ENCODE measurements at places on chromosomes 16 and 17.

GRCh38 chr17:62601471-62601870 is 26.0 kb upstream of the MRC2 start:
- peak; percentile 10 for DNase-seq

GRCh38 chr16:75252946-75253911 is 1.8 kb upstream of the BCAR1 start:
- DNase-seq = no peak

- DNase-seq = no peak
Observed at GRCh38 chr17:73838815-73839214, 194.6 kb upstream of the SDK2 start.

GRCh38 chr16:88449267-88449561 is 3.9 kb upstream of the ZFPM1 start:
- no peak for DNase-seq

- DNase-seq = no peak
Observed at GRCh38 chr17:73887739-73888138, 243.5 kb upstream of the SDK2 start.

DNA sequence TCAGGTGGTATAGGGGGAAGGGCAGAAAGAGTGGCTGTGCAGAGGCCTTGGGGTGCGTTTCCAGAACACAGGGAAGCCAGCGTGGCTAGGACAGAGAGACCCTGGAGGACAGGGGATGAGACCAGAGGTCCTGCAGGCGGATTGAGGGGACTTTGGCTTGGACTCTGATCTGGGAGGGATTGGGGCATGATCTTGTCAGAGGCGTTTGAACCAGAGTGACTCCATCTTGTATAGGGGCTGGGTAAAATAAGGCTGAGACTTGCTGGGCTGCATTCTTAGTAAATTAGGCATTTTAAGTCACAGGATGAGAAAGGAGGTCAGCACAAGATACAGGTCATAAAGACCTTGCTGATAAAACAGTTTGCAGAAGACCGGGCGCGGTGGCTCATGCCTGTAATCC is 5.4 kb upstream of the NATD1 start:
- DNase-seq = no peak

GRCh38 chr17:73474370-73474988 is 162.7 kb upstream of the CDC42EP4 start:
- DNase-seq = no peak

DNA sequence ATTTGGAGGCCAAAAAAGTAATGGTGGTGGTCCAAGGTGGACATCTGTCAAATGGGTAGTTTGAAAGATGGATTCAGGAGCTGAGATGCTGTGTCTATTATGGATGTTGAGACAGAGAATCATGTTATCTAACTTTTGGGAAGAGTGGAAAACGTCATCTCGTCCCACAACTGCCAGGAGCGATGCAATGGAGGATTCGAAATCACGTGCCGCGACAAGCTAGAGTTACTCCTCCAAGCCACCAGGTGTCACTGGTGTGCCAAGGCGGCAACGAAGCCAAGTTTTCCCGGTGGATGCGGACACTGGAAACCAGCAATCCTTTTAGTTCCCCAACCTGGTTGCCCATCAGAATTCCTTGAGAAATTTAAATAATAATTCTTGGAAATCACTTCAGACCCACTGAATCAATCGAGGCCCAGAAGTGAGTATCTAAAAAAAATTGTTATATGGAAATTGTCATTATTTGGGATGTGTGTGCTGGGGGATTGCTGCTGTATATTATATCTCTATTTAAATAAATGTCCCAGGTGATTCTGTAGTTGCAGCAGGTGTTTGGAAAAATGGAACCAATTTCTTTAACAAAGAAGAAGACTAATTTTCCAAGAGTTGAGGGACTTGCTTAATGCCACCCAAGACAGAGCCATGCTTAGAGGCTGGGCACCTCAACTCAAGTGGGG is 206.1 kb downstream of the HAPSTR1 start:
- no peak for DNase-seq

- no peak for DNase-seq
Observed at GRCh38 chr16:65148804-65149203, 26.9 kb upstream of the CDH11 start.

GRCh38 chr17:78751447-78752161 is 30.5 kb downstream of the CYTH1 start:
- DNase-seq = no peak
